ENCODE measurements at places on chromosomes 7 and 10. TPM values are rescaled to one million over a fixed set of nuclear protein-coding genes. Genes with fewer than 3 reads are reported as not detected.

The ATOH7 gene
- total RNA-seq = not detected

GRCh38 chr10:118922226-118922625 is 107.3 kb upstream of the NANOS1 start:
- no peak for DNase-seq

The SPAM1 gene
- not detected for total RNA-seq

The AIFM2 gene
- 12.2 TPM for total RNA-seq
